GDM1 (cell line): ENCODE measurements at places on chromosomes 16 and 17.

DNA sequence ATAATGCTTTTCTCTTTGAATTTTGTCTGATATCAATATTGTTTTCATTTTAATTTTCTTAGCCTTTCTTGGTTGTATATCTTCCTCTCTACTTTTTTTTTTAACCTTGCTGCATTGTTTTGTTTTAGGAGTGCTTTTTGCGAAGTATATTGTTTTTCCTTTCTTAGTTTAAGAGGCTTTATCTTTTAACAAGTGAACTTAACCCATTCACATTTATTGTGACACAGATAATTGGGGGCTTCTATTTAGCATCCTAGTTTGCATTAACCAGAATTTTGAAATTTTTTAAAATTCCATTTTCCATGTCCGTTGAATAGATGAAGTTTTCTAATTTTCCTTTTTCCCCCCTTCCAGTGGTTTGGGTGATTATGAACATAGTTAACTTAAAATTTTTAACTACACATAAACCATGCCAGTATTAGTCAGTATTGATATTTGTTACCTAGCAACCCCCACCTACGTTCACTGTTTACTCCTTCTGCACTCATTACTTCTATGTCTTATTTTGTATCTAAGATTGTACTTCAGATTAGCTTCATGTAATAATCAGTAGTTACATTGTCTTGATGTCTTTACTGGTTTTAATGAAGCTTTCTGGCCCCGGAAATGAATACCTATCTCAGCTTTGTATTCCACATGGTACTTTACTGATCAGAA, 44.4 kb downstream of the TNRC6A start:
- DNase-seq: no peak

GRCh38 chr16:48250520-48251278, 3.4 kb upstream of the ABCC11 start:
- DNase-seq: no peak

DNA sequence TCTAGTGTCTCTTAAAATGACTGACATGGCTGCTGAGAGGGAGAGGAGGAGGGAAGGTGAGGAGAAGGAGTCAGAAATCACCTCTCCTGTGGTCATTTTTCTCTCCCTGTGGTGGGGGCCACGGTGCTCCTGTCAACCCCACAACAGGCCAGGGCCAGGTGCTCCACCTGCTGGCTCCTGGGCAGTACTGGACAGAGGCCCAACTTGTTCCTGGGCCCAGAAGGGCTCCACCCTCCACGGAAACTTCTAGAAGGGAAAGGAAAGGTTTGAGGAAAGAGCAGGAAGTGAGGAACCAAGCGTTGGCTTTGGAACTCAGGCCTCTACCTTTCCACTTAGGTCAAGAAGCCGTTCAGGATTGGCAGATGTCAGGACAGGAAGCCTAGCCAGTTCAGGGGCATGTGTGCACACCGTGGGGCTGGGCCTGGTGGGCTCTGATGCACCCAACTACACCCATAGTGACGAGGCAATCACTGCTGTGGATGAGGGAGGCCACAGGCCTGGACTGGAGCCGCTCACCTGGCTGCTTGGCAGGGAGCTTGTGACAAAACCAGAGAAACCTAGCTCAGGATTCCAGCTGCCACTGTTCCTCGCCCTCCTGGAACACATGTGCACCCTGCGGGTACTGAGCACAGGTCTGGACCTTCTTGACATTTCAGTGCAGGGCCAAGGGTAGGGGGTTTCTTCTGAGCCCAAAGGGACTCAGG, 36.1 kb downstream of the WNT3 start:
- DNase-seq: no peak

- no peak for DNase-seq
These were observed 7.5 kb downstream of the SLC5A11 start for GRCh38 chr16:24853169-24853824.

GRCh38 chr16:27436065-27436464, 34.1 kb downstream of the IL21R start:
- no peak for DNase-seq

DNA sequence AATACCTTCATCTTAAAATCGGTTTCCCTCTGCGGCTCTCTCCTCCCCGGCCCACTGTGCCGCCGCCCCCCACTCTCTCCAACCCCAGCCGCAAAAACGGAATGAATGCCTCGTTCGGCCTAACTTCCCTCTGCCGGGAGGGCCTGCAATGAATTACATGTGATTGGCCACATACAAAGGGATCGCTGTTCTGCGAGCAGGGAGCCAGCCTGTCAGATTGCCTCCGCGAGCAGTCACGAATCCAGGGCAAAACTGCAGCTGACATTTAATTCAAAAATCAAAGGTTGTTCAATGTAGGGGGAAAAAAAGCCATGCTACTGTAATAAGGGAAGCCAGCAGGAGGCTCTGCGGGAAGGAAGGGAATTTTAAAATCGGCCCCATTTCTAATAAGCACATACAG, 84.9 kb downstream of the TBC1D16 start:
- no peak for DNase-seq

- DNase-seq: no peak
These were observed 10.8 kb upstream of the HSBP1 start for GRCh38 chr16:83797013-83797412.

DNA sequence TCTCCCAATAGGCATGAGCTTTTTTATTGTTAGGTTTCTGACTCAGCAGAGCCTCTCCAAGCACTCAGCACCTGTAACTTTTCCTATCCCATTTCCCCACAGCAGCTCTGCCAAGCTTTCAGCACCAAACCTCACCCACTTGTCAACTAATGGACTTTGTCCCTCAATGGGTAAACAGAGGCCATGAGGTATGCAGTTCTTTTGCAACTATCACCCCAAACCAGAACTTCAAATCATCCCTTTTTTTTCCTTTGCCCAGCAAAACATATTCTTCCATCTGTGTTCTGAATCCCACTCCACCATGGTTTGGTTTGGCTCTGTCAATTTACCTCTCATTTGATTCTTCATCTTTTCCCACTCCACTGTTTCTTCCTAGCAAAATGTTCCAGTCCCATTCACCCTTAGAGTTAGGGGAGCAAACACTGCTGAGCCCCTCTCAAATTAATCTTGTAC, 58.1 kb downstream of the TOX3 start:
- no peak for DNase-seq

GRCh38 chr17:82595893-82596292, 52.4 kb downstream of the WDR45B start:
- DNase-seq: no peak

- no peak for DNase-seq
These were observed 51.4 kb downstream of the TBC1D16 start for GRCh38 chr17:79984045-79984840.

- no peak for DNase-seq
These were observed 2287.0 kb downstream of the TP53TG3F start for GRCh38 chr16:35746281-35746962.

DNA sequence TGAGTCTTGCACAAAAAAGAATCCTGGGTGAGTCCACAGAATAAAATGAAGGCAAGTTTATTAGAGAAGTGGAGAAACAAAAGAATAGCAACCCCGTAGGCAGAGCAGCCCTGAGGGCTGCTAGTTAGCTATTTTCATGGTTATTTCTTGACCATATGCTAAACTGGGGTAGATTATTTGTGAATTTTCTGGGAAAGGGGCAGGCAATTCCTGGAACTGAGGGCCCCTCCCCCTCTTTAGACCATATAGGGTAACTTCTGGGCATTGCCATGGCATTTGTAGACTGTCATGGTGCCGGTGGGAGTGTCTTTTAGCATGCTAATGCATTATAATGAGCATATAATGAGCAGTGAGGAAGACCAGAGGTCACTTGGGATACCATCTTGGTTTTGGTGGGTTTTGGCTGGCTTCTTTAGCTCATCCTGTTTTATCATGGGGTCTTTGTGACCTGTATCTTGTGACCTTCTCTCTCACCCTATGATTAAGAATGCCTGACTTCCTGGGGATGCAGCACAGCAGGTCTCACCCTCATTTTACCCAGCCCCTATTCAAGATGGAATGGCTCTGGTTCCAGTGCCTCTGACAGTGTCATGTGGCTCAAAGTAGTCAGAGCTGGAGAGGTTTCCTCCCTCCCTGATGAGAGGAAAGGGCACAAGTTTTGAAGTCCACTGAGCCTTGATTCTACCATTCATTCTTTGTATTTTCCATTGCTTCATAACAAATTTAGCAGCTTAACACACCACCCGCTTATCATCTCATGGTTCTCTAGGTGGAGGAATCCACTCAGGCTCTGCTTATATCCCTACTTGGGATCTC, 55.7 kb upstream of the LGALS9 start:
- DNase-seq: no peak

GRCh38 chr17:50269477-50270434, 4.5 kb upstream of the TMEM92 start:
- DNase-seq: no peak

- DNase-seq: no peak
These were observed 587 bp downstream of the RNF157 start for GRCh38 chr17:76239538-76240274.

DNA sequence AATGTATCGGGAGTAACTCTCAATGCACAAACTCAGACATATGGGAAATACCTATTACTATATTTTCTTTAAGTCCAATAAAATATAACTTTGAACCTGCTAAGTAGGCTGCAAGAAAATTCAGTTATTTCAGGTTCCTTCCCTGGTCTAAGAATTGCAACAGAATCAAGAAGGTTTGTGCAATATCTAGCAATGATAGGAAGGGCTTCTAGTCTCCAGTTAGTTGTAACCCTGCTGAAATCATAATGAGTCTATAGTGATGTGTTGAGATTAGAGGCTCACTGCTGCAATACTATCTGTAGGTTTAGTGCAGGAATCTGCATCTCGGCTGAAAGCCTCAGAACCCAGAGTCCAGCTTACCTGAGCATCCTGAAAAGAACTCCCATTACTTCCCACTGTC, 110.5 kb downstream of the PMP22 start:
- DNase-seq: no peak

DNA sequence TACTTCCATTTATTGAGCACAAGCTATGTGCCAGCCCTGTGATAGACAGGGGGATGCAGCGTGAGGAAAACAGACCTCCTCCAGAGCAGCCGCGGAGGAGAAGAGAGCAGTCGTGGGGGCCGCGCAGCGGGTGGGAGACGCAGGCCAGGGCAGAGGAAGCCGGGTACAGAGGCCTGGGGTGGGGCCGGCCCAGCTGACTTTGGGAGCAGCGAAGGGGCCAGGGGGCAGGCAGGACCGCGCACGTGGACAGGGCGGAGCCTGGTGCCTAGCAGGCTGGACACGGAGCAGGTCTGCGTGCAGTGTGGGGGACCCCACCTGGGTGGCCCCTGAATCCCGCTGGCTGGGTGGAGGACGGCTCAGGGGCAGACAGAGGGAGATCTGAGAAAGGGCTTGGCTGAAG, 46.2 kb downstream of the ZFPM1 start:
- DNase-seq: no peak

DNA sequence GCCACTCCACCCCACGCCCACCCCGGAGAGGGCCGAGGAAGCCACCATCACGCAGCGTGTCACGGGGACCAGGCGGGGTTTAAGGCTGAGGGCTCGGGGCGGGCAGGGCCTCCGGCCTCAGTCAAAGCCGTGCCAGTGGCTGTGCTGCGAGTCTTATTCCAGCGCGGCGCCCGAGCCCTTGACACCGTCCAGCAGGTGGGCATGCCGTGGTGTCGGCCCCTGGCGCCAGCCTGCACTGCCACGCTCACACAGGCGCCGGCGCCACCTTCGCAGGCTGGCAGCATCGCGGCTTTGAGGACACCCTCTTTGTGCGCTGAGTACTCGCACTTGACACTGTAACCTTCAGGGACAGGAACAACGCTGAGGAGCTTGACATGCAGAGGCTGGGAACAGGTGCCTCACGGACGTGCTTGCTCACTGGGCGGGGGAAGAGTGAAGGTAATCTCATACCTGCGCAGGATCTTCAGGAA, 34.0 kb upstream of the ZNF629 start:
- DNase-seq: no peak

DNA sequence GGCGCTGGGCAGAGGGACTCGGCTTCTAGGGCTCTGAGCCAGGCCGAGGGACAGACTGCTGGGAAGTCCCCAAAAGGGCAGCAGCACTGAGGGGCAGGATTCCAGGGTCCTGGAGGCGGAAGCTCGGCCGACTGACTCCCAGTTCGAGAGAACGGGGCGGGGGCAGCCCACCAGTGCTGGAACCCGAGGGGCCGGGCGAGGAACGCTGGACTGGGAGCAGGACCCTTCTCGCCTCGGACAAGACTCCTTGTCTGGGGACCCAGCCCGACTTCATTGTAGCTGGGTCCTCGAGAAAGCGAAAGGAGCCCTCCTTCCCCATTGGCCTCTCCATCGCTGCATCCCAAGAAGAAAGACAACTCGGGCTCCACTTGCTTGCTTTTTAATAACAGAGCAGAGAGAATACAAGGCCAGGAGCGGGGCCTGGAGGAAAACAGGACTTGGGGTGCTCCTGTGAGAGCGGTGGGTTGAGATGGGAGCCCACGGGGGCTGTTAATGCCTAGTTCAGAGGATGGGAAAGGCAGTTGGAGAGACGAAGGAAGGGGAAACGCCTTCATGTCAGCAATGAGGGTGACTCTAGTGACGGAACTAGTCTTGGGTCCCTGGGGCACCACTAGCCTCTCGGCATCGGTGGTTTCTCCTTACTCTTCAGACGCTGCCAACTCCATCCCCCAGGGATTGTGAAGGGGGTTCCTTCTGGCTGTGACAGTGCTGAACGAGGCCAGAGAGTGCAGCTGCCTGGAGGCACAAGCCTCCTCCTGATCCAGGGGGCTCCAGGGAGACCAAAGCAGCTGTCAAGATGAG, 492 bp upstream of the CAMTA2 start:
- no peak for DNase-seq

- DNase-seq: no peak
These were observed 271.3 kb upstream of the CPHXL start for GRCh38 chr16:75997606-75998005.

- DNase-seq: no peak
These were observed 478.9 kb upstream of the PSMD7 start for GRCh38 chr16:73817526-73818324.

DNA sequence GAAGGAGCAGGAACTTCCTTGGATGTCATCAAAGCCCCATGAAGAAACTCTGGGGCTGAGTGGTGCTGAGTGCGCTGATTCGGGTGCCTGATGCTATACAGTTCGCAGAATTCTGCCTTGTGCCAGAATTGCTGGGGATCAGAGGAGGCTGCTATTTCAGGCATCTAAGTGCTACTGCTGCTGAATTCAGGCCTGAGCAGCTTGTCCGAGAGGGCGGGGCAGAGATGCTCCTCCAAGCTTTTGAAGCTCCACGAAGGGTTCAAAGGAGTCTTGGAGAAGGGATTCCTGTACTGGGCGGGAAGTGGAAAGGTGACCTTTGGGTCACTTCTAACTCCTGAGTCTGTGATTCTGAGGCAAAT, 227.8 kb downstream of the CCDC182 start:
- DNase-seq: no peak

DNA sequence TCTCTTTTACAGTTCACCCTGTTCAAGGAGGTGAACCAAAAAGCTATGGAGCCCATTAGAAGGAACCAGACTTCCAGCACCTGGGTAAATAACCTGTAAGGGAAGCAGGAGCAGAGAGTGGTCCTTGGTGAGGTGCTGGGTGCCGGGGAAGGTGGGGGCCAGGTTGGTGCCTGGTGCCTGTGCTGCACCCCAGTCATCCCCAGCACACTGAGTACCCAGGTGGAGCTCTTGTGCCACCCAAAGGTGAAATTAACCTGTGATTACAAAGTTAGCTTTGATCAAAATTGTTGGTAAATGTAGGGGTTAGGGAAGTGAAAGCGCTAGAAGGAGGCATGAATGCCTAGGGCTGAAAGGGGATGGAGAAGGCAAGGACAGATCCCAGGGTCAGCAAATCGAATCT, 58.6 kb downstream of the CDRT4 start:
- no peak for DNase-seq
